ENCODE measurements at places on chromosomes 5 and 9.
A peak's percentile ranks its signal among the peaks of the same experiment; 100 is the strongest.

DNA sequence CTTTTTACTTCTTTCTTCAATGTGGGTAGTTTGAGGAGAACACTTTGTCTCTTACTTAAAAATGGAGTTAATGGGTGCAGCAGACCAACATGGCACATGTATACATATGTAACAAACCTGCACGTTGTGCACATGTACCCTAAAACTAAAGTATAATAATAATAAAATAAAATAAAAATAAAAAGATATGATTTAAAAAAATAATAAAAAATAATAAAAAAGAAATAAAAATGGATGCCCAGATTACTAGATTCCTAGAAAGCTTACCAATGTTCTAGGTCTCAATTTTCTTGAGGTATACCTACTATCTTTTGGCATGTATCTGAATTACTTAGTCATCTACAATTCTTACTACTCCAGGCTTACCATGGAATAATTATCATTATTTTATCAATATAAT, 2001.6 kb upstream of the CDH9 start:
- DNase-seq, result no peak

DNA sequence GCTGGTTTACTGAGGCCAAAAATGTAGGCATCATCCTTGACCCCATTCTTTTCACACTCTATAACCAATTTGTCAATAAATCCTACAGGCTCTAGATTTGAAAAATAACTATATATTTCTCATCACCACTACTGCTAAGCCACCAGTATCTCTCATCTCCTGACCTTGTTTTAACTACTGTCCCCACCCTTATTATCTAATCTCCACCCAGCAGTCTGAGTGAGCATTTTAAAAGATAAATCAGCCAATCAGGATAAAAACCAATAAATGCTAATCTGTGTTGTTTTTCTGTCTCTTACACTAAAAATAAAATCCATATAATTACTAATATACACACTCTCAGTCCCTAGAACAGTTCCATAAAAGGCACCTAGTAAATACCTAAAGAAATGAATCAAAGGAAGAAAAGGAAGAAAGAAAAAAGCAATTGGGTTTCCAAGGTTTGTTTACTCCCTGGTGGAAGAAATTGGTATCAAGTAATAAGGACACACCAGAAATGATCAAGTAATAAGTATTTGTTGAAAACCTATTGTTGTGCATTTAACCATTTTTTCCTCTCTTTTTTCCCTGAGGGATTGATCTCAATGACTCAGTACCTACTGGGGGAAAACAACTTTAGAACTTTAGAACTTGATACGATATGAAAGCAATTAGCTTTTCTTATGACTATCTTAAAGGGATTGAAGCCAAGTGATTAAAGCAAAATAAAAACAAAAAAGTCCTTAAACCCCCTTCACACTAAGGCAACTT, 19.3 kb downstream of the MRPS27 start:
- no peak for DNase-seq

DNA sequence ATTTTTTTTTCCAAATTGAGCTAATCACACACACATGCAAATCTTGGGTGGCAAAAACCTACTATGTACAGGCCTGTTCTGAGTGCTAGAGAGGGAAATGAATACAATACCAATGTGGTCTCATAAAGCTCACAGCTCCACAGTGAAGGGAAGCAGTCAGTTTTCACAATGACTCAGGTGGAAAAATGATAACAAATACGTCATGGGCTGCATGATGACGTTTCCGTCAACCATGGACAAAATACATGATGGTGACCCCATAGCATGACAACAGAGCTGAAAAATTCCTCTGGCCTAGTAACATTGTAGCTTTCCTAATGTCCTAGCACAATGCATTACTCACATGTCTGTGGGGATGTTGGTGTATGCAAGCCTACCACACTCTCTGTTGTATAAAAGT, 252.5 kb downstream of the TRIM32 start:
- no peak for DNase-seq

GRCh38 chr9:5630081-5630507, 1.2 kb downstream of the RIC1 start:
- DNase-seq, result no peak

DNA sequence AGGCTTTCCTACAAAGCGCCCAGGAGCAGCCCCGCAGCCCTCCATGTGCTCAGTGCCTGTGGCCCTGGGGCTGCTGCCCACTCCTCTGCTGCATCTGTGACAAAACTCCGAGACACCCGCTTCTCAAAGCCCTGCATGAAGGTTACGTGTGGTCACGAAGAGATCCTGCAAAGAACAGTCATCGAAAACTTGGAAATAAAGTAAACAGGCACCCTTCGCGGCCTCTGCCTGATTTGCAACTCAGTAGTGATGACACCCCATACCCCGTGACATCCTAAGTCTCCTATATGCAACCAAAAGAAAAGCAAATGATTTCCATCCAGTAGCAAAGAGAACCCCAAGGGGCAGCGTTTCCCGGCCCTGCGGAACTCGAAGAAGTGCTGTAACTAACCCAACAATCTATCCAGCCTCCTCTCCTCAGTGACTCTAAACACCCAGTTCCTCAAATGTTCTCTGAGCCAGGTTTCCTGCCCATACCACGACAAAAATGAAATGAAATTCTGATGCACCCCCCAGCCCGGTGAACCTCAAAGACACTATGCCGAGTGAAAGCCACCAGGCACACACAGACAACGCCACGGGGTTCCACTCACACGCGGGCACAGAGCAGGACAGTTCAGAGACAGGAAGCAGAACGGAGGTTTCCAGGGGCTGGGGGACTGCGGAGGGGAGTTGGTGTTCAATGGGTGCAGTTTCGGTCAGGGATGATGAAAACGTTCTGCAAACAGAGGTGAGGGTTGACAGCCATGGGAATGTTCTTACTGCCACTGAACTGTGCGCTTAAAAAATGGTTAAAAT, 19.0 kb downstream of the NACC2 start:
- DNase-seq, result no peak

DNA sequence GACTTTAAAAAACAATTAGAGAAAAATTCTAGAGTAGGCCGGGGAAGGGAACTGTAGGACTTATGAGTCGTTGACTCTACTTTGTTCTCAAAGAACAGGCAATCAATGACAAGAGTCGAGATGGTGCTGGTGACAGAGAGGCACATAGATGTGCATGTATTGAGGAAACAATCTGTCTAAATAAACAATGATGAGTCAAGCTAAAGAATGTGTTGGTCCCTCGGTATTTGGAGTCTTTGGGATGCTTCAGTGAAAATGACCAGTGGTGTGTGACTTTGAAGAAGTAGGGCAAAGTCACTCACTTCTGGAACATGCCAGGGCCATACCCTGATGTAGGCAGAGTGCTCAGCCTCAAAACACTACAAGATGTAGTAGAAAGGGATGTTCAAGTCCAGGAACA, 288.1 kb upstream of the PANK3 start:
- DNase-seq, result no peak

- DNase-seq, result no peak
Measured at GRCh38 chr9:26325444-26325829, 567.2 kb downstream of the CAAP1 start.

DNA sequence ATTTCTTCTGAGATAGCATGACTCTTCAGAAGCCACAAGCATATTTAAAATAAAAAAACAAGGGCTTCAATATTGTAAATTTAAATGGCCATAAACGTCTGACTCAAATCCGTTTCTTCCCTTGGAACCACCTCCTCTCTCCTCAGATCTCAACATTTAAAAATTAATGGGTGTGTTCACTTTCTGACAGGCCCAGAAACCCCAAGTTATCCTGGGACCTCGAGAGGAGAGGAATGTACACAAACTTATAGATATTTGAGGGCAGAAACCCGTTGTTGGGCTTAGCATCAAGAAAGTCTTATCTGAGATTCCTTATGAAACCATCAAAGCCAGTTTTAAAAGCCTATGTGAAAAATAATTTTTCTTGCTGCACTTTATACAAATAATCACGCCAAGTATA, 29.2 kb downstream of the MLLT3 start:
- no peak for DNase-seq

DNA sequence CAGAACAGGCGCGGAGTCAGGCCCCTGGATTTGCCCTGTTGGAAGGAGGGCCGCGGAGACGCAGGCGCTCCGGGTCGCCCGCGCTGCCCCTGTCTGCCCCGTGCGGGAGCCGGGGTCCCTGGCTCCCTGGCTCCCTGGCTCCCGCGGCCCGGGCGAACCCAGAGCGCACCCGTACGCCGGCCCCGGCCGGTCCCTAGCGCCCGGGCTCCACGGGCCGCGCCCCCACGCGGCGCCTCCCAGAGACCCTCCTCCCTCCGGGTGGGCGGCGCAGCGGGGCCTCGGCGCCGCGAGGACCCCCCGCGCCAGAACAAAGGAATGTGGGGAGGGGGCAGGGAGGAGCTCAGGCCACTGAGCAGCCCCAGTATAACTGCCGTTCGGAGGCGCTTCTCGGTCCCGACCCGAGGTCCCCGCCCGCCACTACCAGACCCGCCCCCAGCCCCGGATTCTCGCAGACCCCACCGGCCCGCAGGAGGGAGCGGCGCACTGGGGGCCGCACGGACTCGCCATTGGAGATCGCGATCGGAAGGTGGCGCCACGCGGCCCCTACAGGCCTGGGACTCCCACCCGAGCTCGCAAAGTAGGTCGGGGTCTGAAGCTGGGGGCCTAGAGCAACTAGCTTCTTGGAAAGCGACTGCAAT, 2.4 kb downstream of the NFIL3 start:
- peak; percentile 24 for DNase-seq

GRCh38 chr5:85320495-85320894, 935.8 kb upstream of the EDIL3 start:
- no peak for DNase-seq

DNA sequence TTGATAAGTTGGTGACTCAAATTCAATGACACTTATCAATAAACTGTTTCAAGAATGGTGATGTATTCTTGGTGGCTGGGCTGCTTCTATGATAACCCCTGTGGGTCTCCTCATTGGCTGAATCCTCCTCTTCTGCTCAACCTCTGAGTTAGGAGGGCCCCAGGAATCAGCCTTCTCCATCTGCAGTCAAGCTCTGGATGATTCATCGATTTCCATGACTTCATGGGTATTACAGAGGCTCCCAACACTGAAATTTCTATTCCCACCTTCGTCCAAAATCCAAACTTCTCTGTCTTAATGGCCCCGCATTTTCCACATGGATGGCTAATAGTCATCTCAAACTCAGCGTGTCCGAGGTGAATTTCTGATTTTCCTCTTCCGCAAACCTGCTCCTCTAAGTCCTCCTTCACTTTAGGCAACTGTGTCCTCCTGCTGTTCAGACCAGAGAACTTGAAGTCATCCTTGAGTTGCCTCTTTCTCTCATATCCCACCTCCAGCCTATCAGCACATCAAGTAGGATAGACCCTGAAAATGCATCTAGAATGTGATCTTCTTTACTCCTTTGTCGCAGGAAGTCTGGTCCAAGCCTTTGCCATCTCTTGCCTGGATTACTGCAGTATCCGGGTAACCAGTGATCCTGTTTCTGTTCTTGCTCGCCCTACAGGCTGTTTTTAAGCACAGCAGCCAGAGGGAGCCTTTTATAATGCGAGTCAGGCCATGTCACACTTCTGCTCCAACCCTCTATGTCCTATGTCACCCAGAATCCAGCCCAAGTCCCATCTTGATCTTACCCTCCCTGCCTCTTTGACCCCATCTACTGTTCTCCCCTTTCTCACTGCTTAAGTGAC, 41.4 kb upstream of the IL7R start:
- DNase-seq, result no peak

- DNase-seq, result no peak
Measured at GRCh38 chr5:34826347-34826746, 12.6 kb upstream of the TTC23L start.

DNA sequence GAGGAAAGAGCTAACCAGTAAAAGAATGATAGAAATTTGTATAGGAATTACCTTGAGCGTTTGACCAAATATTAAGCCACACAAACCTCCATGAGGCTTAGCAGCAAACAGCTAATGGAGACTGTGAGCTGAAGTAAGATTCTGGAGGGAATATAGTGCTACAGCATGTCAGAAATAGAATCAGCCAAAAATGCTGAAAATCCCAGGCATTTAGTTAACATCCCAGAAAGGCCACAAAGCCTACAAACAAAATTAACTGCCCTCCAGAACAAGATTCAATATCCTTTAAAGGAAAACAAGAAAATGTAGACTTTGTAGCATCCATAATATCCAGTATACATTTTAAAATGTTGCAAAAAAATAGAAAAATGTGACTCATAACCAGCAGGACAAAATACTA, 257.8 kb upstream of the TUSC1 start:
- DNase-seq, result no peak

DNA sequence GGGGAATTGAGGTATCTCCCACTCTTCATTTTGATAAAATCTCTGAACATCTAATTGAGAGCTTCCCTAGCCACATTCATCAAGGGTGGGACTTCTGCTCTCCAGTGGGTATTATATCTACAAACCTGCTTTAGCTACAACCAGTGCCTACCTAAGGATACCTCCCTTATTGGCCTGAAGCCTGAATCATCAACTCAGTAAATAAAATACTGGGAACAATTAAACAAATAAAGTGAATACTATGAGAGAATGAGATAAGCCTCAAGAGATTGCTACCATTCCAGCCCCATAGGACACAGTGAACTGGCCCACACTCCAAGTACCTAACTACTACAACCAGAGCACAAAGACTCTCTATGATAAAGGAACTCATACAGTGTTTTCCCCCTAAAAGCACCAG, 47.4 kb upstream of the IL12B start:
- DNase-seq, result no peak

DNA sequence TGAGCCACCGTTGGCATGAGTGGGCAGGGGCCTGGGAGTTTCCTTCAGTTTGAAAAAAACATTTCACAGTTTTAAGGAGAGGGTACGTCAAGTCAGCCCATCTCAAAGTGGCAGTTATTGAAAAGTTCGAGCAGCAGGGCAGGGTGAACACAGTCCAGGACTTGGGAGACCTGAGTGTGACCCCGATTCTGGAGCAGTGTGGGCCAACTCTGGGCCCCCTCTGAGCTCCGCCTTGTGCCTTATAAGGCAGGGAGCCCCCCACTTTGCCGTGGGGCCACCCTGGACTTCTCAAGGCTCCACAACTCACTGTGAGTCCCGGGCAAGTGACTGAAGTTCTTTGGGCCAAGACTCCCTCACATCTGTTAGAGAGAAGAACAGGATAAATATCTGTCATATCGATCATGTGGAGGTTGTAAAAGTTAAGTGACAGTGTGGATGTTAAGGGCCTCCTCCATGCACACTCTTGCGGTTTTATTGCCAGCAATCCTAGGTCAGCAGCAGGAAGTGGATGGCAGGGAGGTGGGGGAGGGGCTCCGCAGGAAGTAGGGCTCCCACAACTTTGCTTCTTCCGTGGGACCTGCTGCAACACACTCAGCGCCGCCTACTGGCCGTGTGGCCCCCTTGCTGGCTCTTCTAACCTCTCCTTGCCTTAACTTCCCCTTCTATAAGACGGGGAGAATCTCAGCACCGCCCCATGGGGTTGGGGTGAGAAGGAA, 38.4 kb downstream of the HRH2 start:
- DNase-seq, result peak; percentile 75

DNA sequence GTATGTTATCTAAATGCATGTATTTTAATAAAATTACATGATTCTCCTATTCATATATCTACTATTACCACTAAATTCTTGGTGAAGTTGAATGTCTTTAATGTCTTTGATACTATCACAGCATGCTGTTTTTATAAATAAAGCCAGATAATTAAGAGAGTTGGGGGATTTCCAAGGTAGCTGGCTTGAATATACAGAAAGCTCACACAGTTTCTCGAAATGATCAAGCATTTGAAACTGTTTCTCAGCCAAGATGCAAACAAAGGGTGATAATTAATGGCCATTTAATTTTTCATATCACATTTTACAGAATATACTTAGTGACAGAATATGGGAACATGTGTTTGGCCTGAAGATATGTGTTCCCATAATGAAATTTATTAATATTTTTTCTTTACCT, 145.6 kb upstream of the CDH12 start:
- DNase-seq, result no peak
